ENCODE measurements at places on chromosomes 5 and 9.
A peak's percentile ranks its signal among the peaks of the same experiment; 100 is the strongest.

GRCh38 chr5:77663090-77663863, 24.8 kb upstream of the OTP start:
- no peak for DNase-seq

GRCh38 chr5:58019614-58020013, 440.3 kb downstream of the PLK2 start:
- DNase-seq = no peak

- DNase-seq = no peak
These were observed 801.3 kb downstream of the DNAH5 start for GRCh38 chr5:13143214-13143613.

- DNase-seq = no peak
These were observed 62.2 kb downstream of the EPB41L4B start for GRCh38 chr9:109258481-109259302.

GRCh38 chr5:74408150-74409043, 232.1 kb downstream of the ENC1 start:
- DNase-seq = no peak

DNA sequence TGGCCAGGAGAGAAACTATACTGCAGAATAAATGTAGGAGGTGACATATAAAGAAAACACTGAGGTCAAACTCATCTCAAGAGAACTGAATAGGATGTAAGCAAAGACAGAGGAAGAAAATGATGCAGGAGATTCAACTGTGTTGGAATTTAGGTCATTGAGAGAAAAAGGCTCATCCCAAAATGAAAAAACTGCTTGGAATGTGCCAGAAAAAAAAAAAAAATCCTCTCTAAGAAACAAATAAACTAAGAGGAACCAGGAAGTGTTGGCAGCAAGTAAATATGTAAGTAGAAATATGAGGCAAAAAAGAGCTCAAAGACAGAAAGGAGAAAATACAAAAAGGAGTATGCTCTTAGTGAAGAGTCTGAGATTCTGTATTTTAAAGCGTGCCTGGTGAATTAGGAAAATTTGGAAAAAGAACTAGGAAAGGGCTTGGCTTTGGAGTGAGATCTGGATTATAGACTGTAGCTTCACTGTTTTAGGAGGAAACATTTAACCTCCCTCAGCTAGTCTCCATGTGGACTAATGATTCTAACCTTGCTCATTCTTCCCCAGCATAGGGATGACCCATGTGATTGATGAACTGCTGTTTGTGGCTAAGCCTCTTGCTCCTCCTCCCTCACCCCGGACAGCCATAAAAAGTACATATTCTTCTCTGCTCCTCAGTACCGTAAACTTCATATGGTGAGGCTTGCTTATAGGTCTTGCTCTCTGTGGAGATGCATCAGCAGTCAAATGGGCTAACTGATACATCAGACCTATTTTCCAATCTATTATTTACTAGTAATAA, 185.6 kb upstream of the POU5F2 start:
- DNase-seq = no peak

DNA sequence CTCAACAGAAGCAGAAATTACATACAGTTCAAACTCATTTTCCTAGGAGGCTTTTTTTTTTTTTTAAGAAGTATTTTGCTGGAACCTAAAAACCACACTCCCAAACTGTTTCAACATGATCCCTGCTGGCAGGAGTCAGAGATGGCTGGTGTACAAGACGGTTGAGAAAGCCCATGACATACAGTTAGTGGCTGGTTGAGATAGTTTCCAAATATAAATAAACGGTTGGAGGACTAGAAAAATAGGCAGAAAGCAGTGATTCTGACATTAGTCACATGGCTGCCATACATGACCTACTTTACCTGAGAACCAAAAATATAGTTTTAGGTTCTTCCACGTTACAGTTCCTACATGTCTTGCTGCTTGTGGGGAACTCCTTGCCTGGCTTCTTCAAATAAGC, 31.7 kb upstream of the BASP1 start:
- no peak for DNase-seq

- DNase-seq = no peak
These were observed 60.6 kb downstream of the KDM4C start for GRCh38 chr9:6818292-6818922.

DNA sequence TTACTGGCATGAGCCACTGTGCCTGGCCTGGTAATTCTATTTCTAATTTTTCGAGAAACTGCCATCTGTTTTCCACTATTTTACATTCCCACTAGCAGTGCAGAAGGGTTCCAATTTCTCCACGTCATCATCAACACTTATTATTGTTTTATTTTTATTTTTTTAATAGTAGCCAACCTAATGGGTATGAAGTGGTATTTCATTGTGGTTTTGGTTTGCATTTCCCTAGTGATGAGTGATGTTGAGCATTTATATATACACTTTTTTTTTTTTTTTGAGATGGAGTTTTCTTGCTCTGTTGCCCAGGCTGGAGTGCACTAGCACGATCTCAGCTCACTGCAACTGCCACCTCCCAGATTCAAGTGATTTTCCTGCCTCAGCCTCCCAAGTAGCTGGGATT, 28.3 kb downstream of the WWC1 start:
- DNase-seq = no peak

- no peak for DNase-seq
These were observed 891 bp downstream of the IRX4 start for GRCh38 chr5:1881731-1882336.

GRCh38 chr5:1698589-1699316, 100.9 kb downstream of the MRPL36 start:
- no peak for DNase-seq

- DNase-seq = no peak
These were observed 125.3 kb downstream of the ADAMTS2 start for GRCh38 chr5:179219661-179220620.

DNA sequence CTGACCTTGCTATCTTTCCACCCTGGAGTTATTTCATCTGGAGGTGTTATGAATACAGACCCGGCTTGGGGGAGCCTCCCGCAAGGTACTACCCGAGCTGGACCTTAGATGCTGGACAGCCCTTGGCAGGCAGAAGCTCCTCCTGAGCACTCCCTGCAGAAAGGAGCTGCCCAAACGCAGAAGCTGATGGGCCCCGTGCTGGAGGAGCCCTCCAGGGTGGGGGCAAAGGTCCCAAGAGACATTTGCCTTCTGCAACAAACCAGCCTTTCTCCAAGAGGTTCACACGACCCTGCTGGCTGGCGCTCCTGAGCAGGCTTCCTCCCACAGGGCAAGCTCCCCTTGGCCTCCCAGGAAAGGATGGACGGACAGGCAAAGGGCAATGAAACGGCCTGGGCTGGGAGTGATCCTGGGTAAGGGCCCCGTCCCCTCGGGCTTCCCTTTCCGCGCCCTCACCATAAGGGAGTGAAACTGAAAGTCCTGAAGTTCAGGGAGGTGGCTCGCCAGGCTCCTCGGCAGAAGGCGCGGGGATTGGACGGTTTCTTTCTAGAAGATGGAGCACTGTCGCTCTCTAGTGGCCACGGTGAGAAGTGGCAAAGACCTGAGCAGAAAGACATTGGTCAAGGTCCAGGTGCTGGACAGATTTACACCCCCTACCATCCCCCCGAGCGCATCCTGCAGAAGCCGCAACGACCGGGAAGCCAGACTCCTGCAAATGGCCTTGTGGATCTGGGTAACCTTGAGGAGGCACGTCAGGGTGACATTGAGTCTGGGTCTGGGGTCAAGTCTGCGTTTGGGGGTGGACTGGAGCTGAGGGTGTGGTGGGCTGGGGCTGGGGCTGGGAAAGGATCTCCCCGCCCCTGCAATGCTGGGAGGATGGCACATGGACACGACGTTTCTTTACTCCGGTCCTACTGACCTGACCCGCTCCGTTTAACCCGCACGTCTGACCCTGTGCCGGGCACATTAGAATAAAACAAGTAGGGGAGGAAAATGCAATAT, 56.4 kb downstream of the NEURL1B start:
- peak; percentile 72 for DNase-seq

- no peak for DNase-seq
These were observed 6.1 kb upstream of the ANGPTL2 start for GRCh38 chr9:127128341-127129072.

GRCh38 chr5:1246711-1247431, 21.7 kb downstream of the SLC6A18 start:
- no peak for DNase-seq

- DNase-seq = no peak
These were observed 50.2 kb downstream of the OTULIN start for GRCh38 chr5:14714706-14715105.

- DNase-seq = no peak
These were observed 8.2 kb upstream of the ZFYVE16 start for GRCh38 chr5:80399526-80400239.

GRCh38 chr9:105065098-105066088, 137.4 kb upstream of the ABCA1 start:
- DNase-seq = no peak

DNA sequence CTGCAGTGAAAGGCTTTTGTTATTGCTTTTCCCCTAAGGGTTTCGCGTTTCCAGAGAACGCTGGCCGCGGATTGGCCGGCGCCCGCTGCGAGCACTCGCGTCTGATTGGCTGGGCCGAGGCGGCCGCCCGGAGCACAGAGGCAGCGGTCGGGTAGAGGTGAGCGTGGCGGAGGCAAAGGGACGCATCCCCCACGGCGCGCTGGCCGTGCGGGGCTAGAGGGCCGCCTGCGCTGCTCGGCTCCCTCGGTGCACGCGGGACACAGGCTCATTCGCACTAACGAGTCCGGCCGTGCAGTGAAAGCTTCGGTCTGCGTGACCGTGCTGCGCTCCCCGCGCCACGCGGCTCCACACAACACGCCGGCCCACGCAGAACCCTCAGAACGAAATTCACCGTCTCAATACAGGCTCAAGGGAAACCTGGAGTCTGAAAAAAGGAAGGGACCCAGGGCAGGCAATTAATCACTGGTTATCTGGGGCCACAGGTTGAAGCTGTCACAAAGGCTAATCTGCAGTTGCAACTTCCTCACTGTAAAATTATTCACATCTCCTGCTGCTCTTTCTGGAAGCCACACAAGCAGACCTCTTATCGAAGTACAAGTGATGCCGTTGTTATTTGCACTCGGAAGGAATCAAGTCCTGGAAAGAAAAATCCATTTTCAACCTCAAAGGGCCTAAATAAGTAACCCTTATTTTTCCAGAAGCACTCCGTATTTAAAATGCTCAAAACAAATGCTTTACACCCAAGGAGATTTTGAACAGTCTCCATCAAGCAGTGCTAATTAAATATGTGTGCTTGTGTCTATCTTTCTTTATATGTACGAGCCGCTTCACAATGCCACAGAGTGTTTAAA, 94.6 kb downstream of the ZNF608 start:
- DNase-seq = no peak

DNA sequence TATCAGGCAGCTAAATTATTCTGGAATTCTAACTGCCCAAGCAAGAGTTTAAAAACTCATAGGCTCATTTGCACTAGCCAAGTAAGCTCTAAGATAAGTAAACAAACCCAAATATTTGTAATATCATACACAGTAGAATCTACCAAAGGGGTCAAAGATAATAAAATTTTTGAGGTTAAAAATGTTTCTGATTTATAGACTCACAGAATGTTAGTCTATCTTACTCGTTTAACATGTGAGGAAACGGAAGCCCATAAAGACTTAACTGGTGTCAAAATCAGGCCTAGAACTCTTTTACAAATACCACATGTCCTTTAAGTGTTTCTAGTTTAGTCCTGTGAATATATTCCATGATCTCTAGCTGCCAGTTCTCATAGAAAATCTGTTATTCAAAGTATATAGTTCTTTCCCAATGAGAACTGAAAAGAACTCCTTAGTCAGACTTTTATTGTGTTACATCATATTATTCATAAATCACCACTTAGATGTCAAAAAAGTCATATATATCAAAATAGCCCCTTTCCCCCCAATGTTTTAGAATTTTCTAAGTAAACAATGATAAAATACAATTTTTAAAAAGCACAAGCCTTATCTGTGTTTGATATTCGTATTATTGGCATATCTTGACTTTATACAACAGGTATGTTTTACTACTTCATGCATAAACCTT, 13.9 kb downstream of the RAB14 start:
- DNase-seq = no peak

GRCh38 chr9:33332011-33332410, 41.7 kb downstream of the NFX1 start:
- DNase-seq = no peak

GRCh38 chr5:16772556-16772955, 155.8 kb upstream of the RETREG1 start:
- no peak for DNase-seq

Data from stimulated activated CD8-positive, alpha-beta memory T cell treated with anti-CD3 and anti-CD28 coated beads, Interleukin-4, amount 100 ng/mL, for 4 hours (primary cell).